ENCODE measurements at places on chromosomes 7 and 10.

- no peak for DNase-seq
These were observed 306.8 kb downstream of the WDR11 start for GRCh38 chr10:121157998-121158397.

- no peak for DNase-seq
These were observed 35.7 kb downstream of the P4HA1 start for GRCh38 chr10:73060738-73061635.

DNA sequence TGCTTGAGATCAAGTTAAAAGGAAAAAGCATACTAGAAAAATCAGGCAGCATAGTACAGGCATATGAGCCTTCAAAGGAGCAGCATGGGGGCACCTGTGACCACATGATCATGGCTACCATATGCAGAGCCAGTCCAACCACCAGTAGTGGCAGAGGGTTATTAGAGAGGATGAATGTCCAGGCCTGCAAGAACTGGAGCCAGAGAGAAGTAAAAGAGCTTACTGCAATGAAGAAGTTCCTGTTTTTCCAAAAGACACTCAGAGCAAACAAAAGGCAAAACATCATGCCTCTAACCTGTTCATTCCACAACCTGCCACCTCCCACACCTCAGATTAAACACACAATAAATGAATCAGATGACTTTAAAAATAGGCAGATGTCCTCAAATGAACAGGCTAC, 99.6 kb upstream of the NAMPT start:
- no peak for DNase-seq

DNA sequence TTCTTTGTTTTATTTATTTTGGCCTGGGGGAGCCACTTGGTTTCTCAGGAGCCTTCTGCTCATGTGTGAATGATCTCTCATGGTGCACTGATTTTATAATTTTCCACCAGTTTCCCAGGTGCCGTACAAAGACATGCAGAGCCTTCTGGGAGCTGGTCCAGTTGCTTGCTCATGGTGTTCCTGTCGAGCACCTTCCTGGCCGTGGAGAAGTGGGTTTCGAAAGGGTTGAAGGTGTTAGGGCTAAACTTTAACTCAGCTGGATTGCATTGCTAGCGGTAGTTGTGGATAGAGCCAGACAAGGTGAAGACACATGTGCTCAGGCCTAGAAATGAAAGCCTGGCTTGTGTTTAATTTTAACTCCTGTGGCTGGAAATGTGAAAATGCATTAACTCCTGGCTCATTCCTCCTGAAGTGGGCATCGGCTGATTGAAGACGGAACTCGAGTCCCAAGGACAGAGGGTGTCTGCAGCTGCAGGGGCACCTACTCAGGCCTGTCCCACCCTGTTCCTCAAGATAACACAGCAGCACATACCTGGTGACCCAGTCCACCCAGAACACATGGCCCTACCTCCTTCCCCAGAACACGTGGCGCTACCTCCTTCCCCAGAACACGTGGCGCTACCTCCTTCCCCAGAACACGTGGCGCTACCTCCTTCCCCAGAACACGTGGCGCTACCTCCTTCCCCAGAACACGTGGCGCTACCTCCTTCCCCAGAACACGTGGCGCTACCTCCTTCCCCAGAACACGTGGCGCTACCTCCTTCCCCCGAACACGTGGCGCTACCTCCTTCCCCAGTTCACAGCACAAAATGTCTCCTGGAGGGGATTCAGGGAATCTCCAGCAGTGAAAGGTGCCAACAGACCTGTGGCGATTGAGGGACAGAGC, 133.2 kb downstream of the WDR37 start:
- no peak for DNase-seq

DNA sequence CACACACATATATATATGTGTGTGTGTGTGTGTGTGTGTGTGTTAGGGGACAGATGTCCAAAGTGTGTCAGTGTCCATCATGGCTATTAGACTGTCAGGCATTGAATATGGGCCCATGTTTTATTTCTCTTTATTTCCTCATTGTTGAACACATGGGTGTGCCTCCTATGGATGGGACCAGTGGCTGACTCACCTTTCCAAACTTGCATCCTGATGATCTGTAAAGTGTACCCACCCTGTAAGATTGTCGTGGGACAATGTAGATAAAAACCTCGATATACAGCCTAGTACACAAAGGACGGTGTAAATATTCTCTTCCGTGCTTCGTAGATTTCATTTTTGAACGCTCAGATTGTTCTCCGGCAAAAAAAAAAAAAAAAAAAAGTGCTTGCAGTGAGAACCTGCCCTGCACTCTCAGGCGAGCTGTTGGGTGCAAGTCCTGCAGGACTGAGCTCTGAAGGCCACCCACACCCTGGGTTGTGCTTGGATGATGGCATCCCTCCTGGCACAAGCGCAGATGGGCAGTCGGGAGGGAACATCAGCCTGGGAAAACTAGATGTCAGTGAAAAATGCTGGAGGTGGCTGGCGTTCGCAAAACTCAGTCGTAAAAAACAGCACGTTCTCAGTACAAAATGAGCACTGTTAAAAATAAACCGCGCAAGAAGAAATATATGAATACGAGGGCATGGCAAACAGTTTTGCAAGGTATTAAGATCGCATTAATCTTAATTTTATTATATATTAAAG, 166.9 kb downstream of the CUX1 start:
- DNase-seq, result no peak

DNA sequence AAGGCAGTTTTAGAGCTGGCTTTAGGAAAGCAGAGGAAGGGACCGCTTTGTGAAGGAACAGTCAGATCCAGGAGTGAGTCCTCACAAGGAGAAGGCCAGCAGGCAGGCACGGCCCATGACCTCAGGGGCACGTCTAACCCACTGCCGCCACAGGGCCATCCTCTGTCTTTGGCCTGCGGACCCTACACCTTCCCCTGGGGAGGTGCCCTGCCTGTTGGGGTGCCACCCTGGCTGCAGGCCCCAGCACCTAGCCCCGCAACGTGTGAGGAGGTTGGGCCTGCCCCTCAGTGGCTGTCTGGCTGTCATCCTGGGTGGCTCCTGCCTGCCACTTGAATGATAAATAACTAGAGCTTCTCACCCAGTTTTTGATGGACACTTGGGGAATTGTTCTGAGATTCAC, 31.0 kb upstream of the TRIM8 start:
- no peak for DNase-seq

DNA sequence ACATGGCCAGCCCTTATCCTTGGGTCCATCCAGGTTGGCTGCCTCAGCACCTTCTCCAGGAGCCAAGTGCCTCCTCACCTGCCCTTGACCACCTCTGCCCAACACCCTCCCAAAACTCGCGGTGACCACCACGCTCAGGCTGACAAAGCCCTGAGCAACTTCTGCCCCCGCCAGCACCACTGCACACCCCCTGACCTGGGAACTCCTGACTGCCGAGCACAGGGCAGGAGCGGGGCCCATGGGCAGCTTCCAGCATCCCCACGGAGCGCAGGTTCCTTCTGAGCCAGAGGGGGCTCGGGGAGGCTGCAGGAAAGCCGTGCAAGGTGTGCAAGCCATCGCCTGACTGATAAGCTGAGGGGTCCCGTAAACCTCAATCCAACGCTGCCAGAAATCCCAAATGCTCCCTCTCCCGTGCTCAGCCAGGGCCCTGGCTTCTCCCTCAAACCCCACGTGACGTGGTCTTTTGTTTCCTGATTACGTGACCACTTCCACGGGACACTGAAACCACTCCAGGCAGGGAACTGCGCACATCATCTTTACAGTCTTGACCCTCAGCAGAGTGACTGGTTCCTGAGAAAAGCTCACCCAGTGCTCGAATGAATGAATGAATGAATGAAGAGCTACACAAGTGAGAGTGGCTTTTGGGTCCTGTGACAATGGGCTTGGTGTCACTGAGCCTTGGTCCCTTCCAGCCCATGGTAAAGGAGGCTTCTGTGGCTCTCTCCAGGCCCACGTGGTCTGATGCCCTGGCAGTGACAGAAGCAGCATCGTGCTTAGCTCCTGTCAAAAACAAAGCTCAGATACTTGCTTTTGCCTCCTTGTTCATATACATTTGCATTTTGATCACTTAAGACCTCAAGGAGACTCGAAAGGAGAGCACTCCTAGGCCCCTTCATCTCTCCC, 249.8 kb upstream of the PPP2R2D start:
- DNase-seq, result no peak

GRCh38 chr7:48426966-48427555, 255.8 kb downstream of the ABCA13 start:
- DNase-seq, result no peak

DNA sequence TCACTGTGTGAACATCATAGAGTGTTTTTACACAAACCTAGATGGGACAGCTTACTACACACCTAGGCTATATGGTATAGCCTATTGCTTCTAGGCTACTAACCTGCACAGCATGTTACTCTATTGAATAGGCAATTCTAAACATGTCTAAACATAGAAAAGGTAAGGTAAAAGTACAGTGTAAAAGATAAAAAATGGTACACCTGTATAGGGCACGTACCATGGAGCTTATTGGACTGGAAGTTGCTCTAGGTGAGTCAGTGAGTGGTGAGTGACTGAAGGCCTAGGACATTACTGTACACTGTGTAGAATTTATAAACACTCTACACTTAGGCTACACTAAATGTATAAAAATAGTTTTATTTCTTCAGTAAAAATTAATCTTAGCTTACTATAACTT, 182.0 kb upstream of the THSD7A start:
- DNase-seq, result no peak

DNA sequence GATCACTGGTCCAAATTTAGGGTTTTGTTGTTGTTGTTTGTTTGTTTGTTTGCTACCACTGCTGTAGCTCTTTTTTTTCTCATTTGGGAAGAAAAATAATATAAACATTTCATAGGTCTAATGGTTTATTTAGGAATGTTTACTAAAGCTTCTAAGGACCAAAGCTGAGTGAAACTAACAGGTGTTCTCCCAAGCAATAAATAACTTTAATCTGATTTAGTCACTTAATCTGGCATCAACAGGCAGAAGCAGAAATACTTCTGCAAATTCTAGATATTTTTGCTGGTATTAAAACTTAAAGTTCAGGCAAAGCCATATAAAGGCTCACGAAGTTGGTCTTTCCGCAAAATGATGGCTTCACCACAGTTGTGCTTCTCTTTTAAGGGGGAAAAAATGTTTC, 144.5 kb upstream of the YAE1 start:
- DNase-seq, result no peak

DNA sequence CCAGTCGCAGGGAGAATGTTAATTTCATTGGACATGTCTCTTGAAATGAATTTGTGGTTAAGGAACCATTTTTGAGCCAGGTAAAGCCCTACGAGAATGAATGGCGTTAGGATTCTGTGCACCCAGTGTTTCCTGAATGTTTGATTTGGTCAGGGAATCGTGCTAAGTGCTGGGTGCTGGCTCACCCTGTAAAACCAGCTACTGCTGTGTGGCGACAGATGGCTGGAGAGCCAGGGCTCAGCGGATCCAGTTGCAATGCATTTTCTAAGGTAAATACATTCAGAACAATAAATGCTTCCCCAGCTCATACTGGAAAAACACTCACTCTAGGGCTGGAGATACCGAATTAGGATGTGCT, 355.5 kb downstream of the GLRX3 start:
- DNase-seq, result no peak

- DNase-seq, result no peak
These were observed 533.1 kb downstream of the KCNMA1 start for GRCh38 chr10:77104459-77104980.

- no peak for DNase-seq
These were observed 9.1 kb downstream of the TECPR1 start for GRCh38 chr7:98242934-98243333.

Data from GM12864 (cell line).